Mesothelial cell of epicardium (in vitro differentiated cells): ENCODE measurements at places on chromosomes 2 and 18. TPM values are rescaled to one million over a fixed set of nuclear protein-coding genes. Genes with fewer than 3 reads are reported as not detected.

Gene PRSS56
- total RNA-seq: 0.09 TPM in 1 of 3 replicates, not detected in the others

Gene ALPI
- total RNA-seq: not detected in 3 replicates

Gene G6PC2
- total RNA-seq: not detected in 3 replicates

Gene LHCGR
- total RNA-seq: 0.13 TPM in 1 of 3 replicates, not detected in the others

Gene ANKRD30BL
- not detected in 3 replicates for total RNA-seq

Gene RAB17
- total RNA-seq: 10.6 to 12.7 TPM (median 11.0 TPM) in 3 replicates

Gene VWC2L
- total RNA-seq: not detected in 3 replicates

Gene PAX3
- 0.25 to 0.41 TPM in 2 of 3 replicates, not detected in the other for total RNA-seq

Gene EPB41L3
- 59.9 to 61.9 TPM (median 60.6 TPM) in 3 replicates for total RNA-seq

Gene DYTN
- total RNA-seq: not detected in 3 replicates

DNA sequence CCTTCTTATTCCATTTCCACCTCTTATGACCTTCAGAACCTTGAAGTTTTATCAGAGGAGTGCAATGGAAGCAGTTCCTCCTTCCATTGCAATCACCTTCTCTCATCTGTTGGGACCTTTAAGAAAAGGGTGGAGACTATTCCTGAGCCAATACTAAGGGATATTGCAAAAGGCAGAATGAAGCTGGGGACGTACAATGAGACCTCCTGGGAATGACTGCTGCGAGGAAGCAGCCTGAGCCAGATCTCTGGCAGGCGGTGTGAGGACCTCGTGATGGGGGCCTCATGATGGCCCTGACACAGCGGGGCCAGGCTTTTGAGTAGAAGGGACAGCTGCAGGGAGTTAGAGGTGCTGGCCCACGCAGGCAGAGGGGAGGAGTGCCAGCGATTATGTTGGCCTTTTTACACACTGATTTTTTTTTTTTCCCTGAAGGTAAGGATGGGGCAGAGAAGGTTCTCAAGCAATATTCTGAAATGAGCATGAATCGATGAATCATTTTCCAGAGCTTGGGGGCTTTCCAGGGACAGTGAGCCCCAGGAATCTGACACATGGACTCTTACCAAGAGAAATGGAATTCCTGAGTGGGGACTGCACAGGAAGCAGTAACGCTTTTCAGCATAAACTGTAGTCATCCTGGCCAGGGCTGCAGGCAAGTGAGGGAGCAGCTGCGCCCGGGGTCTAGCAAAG lies 40.0 kb upstream of the LAPTM4A start:
- no peak for DNase-seq

DNA sequence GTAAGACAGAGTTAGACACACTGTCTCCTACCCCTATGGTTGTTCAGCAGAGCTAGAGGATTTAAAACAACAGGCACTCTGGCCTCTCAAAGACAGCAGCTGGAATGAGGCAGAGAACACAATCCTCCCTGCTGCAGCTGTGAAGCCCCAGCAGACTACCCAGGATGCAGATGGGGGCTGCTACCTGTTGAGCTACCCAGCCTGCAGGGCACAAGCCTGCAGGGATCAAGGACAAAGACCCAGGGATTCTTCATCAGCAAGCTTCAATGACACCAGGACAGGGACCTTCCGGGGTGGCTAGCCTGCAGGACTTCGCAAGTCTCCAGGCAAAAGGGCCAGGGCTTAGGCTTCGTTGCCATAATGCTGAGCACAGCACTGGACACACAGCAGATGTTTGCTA lies 27.2 kb downstream of the GALNT14 start:
- DNase-seq: no peak

GRCh38 chr2:121884511-121884921 lies 129.1 kb downstream of the TSN start:
- DNase-seq: no peak

DNA sequence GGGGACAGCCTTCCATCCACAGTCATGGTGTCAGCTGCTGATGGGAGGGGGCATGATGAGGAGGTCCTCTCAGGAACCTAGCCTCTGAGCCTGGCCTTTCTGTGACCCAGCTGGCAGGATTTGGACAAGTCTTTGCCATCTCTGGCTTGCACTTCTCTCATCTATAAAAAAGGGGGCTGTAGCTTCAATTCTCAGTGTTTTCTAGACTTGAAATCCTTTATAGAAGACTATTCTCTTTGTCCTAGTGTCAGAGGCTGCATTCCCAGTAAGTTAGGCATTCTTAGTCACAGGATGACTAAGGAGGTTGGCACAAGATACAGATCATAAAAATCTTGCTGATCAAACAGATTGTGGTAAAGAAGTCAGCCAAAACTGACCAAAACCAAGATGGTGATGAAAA lies 958.5 kb downstream of the CNTNAP5 start:
- no peak for DNase-seq

DNA sequence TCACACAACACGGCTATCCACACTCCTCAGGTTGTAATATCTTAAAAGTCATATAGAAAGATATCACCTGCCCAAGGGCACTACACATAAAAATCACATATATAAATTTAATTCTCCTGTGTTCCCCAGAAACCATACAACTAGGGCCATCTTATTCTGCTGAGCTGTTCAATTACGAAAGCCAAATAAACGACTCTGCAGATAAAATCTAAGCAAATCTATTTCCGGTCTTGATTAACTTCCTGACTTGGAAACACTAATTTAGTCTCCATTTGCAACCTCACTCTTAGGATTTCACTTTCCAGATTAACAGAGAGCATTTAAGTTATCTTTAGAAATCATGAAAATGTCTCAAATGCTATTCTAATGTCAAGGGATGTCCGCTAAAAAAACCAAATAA lies 23.9 kb upstream of the STK17B start:
- DNase-seq: no peak

- DNase-seq: no peak
Observed at GRCh38 chr2:71962911-71963694, 184.6 kb downstream of the CYP26B1 start.

GRCh38 chr18:10453261-10453805 lies 1.1 kb upstream of the APCDD1 start:
- DNase-seq: no peak

DNA sequence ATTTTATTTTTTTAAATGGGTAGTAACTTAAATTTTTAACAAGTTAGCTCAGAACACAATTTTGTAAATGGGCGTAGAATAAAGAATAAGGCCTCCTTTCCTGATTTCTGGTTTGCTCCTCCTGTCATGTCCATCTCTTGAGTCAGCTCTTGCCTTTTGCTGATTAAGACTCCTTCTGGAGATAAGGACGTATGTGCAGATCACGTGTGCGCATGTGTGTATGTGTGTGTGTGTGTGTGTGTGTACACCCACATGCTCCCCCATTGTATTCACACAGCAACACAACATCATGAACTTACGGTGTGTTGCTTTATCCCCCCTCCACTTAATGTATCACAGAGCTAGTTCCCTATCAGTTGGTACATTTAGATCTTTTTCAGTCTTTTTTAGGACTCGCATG lies 182.9 kb downstream of the PRKCE start:
- DNase-seq: no peak

- DNase-seq: no peak
Observed at GRCh38 chr2:28643327-28643726, 108.3 kb upstream of the PPP1CB start.

- DNase-seq: no peak
Observed at GRCh38 chr2:153230977-153231376, 247.6 kb downstream of the RPRM start.

- DNase-seq: no peak
Observed at GRCh38 chr2:81283081-81283480, 978.5 kb upstream of the LRRTM1 start.

- no peak for DNase-seq
Observed at GRCh38 chr2:158113741-158114295, 12.1 kb downstream of the UPP2 start.

GRCh38 chr2:146721486-146721885 lies 1123.3 kb upstream of the ACVR2A start:
- DNase-seq: no peak

GRCh38 chr2:85545780-85546240 lies 6.8 kb downstream of the MAT2A start:
- DNase-seq: no peak

- no peak for DNase-seq
Observed at GRCh38 chr2:16413285-16413684, 252.3 kb downstream of the CYRIA start.

DNA sequence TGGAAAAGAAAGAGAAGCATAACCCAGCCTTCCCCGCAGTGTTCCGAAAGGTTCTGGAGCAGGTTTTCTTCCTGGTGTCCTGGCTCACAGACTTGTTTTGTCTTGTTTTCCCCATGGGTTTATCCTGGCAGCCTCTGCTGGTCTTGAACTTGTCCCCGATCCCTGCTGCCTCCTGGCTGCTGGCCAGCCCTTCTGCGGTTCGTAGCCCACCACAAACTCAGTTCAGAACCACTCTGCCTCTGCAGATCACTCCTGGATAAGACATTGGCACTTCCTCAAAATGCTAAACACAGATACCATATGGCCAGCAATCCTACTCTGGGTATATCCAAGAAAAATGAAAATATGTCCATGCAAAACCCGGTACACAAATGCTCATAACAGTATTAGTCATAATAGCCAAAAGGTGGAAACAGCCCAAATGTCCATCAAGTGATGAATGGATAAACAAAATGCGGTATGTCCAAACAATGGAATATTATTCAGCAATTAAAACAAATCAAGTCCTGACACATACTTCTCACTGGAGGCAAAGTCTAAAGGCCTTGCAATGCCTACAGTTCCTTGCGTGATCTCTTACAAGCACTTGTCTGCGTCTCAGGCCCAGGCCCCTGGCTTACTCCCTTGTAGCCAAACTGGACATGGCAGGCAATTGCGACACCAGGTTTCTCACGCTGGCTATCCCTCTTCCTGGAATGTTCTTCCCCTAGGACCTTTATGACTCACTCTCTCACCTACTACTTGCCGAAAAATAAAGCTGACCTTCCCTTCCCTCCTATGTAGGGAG lies 28.0 kb upstream of the ARHGEF4 start:
- no peak for DNase-seq

- DNase-seq: no peak
Observed at GRCh38 chr18:41761333-41762018, 193.6 kb upstream of the PIK3C3 start.

GRCh38 chr2:20566331-20566730 lies 84.6 kb downstream of the HS1BP3 start:
- no peak for DNase-seq

- DNase-seq: no peak
Observed at GRCh38 chr2:207144173-207144785, 21.5 kb downstream of the KLF7 start.

GRCh38 chr18:51164761-51165281 lies 32.7 kb downstream of the MEX3C start:
- no peak for DNase-seq

GRCh38 chr2:117935456-117935855 lies 78.4 kb downstream of the CCDC93 start:
- no peak for DNase-seq

DNA sequence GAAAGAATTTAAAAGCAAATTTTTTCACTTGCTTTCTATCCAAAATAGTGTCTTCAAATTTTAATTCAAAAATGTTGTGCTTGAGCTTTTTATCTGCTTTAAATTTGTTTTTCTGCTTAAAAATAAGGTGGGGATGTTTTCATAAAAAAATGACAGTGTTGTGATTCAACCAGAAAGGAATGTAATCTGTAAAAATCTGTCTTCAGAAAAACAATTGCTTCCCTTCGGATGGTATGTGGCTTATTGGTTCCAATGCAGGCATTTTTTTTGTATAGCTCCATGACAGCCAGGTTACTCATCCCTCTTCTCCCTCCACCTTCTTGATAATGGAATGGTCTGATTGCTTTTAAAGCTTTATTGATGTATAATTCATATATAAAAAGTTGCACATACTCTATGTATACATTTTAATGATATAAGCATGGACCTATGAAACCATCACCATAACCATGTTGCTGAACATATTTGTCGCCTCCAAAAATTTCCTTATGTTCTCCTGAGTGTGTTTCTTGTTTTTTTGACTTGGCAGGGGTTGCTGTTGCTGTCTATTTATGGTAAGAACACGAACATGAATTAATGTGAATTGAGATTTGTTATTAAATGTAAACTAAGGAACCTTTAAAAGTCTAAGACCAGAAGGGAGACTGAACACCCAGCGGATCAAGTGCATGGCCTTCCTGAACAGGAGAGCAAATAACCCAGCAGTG lies 363.7 kb upstream of the SPHKAP start:
- DNase-seq: no peak

DNA sequence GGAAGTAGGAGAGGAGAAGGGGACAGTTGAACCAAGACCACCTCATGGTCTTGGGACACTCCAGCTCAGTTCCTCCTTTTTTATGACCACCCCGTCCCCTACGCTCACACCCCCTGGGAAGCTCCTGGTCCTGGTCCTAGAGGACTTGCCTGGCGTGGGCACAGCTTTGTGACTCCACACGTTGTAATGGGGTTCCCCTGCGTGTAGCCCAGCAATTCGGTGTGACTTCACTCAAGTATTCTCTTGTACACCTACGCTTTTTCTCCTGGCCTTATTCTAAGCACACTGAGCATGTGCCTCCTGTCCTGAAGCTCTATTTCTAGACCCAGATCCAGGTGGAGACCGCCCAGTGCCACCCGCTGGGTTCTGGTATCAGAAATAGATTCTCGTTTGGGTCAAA lies 36.1 kb upstream of the B3GNT7 start:
- no peak for DNase-seq

GRCh38 chr2:53448086-53448485 lies 319.5 kb upstream of the CHAC2 start:
- no peak for DNase-seq

GRCh38 chr2:100720445-100720844 lies 99.5 kb upstream of the NPAS2 start:
- no peak for DNase-seq

DNA sequence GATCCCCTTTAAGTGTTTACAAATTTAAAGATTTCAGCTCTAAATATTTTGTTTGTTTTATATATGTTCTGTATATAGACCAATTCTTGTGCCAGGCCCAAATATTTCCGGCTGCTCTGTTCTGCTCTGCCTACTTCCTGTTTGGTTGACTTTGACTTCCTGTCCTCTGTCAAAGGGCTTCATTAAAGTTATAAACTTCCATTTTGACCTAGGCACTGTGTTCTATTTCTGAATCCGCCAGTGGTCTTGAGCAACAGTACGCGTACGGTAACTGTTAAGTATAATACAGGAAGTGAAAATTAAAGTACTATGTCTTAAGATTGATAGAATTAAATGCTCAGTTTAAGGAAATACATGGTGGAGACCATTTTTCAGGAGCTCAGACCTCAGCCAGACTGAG lies 13.5 kb upstream of the REL start:
- DNase-seq: no peak
